ENCODE measurements at places on chromosomes 1 and 21.

DNA sequence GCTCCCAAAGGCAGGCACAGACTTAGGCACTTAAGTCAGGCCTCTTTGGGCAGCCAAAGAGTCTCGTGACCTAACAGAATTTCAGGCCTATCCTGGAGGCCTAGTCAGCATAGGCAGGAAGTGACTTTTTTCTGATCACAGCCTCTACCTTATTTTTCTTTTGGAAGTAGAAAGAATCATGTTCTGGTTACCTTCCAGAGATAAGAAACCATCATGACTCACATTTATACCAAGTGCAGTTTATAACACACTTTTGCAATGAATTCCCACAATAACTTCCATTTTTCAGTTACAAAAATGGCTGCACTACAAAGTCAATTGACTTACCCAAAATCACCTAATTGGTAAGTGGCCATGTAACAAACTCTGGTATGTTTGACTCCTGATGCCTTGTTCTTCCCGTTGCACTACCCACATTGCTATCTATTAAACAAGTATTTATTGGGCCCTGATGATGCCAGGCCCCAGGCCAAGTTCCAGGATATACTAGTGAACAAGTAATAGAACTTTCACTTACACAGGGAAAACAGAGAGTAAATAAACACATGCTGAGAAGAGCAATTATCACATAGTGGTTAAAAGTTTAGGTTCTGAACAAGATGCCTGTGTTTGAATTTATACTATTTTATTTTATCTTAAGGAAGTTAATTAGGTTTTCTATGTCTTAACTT, 74.3 kb downstream of the SH3GLB1 start:
- no peak for DNase-seq

DNA sequence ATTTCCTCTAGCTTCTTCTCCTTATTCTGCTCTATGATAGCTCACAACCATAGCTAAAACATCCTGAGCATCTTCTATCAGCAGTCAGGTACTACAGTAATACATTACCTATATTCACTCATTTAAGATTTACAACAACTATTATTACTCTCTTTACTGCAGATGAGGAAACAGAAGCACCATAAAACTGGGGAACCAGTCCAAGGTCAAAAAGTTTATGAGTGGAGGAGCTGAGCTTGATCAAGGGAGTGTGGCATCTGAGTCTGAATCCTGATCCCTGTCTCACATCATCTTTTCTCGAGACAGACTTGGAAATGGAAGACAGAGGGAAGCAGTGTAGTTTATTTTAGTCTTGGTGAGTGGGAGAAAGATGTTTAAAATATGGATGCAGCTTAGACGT, 288.6 kb downstream of the RGS7 start:
- no peak for DNase-seq

DNA sequence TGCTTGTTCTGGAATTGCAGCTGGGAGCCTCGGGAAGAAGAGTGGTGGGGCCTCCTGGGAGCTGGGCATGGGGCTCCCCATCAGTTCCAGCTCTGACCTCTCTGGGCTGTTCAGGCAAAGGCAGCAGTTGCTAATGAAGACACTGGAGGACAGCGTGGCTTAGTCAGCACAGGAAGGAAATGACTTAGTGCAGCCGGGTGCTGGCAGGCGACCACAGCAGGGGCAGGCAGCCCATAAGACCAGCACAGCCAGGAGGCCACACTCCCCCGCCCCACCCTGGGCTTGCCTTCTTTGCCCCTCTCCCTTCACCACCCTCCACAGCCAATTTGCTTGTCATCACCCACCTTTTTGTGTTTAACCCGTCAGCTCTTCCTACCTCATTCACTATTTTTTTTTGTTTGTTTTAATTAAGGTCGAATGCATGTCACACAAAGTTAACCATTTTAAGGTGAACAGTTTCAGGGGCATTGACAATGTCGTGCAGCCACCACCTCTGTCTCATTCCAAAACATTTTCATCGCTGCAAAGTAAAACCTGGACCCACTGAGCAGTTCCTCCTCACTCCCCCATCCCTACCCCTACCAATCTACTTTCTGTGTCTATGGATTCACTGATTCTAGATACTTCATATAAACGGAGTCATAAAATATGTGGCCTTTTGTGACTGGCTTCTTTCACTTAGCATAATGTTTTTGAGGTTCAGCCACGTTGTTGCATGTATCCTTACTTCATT, 10.9 kb downstream of the OLIG2 start:
- no peak for DNase-seq

DNA sequence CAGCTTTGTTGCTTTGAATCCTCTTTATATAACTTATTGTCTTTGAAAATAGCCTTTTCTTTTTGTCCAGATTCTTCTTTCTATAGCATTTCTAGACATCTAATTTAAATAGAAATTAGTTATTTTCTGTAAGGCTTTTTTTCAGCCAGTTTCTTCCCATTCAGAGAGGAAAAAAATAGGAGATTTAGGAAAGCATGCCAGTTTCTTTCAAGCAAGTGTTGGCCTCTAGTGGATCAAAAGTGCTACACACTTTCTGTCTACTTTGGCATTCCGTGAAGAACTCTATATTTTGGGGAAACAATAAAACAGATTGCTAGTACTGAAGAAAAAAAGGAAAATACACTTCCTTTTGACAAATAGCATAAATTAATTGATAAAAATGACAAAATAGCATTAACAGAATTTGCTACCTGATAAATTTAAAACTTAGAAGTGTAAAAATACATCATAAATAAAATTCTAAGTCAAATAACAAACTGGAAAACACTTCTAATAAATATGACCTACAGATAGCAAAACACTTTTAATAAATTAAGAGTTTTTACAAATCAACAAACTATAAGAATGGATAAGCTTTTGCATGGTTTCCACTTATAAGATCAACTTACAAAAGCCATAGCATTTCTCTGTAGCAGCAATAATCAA, 13.1 kb upstream of the EXO1 start:
- no peak for DNase-seq

GRCh38 chr1:208631092-208631491, 386.9 kb upstream of the PLXNA2 start:
- no peak for DNase-seq

- no peak for DNase-seq
Observed at GRCh38 chr1:65150108-65150463, 2.1 kb downstream of the AK4 start.

- DNase-seq = no peak
Observed at GRCh38 chr1:59071876-59072582, 224.9 kb upstream of the FGGY start.

DNA sequence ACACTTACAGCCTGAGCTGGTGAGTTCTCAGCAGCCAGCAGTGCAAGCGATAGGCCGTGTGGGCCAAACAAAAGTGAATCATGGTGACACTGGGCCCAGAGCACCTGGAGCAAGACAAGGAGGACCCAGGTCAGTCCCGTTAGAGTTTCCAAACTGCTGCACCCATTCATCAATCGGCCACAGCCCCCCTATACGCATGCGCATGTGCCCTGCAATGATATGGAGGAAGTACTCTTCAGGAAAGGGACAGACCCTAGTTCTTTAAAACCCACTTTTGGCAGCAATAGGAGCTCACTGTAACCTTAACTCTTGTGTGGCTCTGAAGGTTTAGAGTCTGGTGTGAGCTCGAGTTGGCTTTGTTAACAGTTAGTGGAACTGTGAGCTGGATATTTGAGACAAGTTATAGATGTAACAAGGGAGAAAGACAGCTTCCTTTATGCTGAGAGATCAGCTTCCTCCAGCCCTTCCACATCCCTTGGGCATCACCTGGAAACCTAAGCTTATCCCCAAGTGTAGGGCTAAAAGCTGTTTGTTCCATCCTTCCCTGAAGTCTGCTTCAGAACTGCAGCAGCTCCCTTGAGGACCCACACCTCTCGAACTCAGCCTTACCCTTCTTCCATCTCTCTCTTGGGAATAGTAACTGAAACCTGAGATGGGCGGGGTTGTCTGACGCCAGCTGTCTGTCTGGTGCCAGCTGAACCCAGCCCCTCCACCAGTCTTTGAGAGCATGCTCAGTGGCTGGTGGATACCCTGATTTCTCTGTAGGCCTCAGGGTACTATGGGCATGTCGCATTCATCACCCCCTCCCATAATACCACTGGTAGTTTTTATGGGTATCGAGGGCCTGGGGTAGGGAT, 17.7 kb downstream of the NMNAT1 start:
- DNase-seq = peak; percentile 93

DNA sequence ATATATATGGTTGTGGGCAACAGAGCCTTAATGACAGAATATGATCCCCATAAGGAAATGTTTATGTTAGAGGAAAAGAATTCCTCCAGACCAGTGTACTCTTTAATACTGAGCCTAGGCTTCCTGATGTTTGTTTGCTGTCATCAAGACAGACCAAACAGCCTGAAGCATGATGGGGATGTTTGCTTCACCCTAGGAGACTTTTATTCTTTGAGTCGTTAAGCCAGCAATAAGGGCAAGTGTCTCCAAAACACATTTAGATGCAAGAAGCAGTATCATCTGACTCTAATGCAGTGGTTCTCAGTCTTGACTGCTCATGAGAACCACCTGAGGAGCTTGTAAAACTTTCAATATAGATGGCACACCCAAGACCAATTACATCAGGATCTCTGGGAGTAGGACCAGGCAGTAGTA, 33.1 kb downstream of the UBE2U start:
- no peak for DNase-seq

GRCh38 chr1:47564570-47564969, 126.7 kb downstream of the FOXD2 start:
- DNase-seq = no peak

- DNase-seq = no peak
Observed at GRCh38 chr1:183891158-183891856, 86.4 kb downstream of the RGL1 start.

GRCh38 chr1:219794085-219794743, 134.1 kb downstream of the SLC30A10 start:
- no peak for DNase-seq

- no peak for DNase-seq
Observed at GRCh38 chr1:39087435-39087834, 61.3 kb downstream of the NDUFS5 start.

GRCh38 chr21:17257784-17258183, 255.1 kb upstream of the CXADR start:
- DNase-seq = no peak

DNA sequence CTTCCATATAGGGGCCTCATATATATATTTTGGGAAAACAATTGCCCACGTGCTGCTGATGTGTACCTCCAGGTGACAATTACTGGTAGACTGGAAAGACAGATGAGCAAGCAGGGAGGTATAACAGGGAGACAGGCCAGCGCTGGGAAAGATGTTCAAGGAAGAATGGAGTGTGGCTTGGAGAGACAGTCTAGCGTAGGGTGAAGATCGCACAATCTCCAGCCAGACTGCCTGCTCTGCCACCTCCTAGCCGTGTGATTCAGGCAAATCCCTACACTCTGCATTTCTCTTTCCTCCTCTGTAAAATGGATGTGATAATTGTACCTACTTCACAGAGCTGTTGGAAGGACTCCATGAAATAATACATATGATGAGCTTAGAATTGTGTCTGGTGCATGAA, 66.1 kb downstream of the TMCO4 start:
- DNase-seq = no peak
